ENCODE measurements at places on chromosomes 1 and 21.

DNA sequence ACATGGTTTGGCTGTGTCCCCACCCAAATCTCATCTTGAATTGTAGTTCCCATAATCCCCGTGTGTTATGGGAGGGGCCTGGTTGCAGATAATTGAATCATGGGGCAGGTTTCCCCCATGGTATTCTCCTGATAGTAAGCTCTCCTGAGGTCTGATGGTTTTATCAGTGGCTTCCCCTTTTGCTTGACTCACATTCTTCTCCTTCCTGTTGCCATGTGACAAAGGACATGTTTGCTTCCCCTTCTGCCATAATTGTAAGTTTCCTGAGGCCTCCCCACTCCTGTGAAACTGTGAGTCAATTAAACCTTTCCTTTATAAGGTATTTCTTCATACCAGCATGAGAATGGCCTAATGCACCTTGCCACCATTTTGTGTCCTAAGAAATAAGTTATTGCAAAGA, 415.0 kb downstream of the COL11A1 start:
- no peak for DNase-seq

DNA sequence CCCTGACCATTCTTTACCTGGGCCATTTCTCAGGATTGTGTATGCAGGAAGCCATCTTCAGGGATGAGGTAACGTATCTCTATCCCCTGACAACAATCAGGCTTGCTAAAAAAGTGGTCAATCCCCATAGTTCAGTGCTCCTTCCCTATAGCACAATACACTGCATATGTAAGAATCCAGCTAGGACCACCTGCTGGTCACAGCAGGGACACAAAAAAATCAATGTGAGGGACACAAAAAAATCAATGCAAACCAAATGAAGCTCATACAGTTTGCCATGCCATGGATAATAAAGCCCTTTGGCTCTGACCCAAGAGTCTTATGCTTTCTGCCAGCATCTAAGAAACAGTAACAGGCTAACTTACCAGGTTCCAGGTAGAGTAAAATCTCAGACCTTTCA, 16.3 kb downstream of the ACBD6 start:
- DNase-seq = no peak

- DNase-seq = no peak
Measured at GRCh38 chr1:19343617-19344350, 31.7 kb downstream of the SLC66A1 start.

GRCh38 chr21:15279482-15279881, 214.7 kb upstream of the NRIP1 start:
- DNase-seq = no peak

DNA sequence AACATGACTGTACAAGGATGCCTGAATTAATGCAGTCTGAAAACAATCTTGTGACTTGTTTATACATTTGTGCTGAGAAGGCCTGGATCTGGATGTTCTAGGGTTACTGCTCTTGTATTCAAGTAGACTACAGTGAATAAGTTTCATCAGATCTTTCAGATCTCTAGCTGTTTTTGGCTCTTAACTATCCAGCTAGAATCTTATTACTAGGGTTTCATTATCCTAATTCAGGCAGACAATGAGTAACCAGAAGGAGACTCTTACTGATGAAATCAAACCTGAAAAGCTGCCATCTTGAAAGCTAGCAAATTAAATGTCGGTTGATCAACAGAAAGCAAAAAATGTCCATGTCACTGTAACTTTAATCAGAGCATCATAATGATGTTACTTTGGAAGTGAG, 112.5 kb upstream of the KCNK2 start:
- no peak for DNase-seq

- DNase-seq = no peak
Measured at GRCh38 chr1:180860535-180860934, 52.2 kb upstream of the KIAA1614 start.
